Anterior cingulate cortex (tissue), 58 donors: ENCODE measurements at places on chromosomes 3 and 15.

DNA sequence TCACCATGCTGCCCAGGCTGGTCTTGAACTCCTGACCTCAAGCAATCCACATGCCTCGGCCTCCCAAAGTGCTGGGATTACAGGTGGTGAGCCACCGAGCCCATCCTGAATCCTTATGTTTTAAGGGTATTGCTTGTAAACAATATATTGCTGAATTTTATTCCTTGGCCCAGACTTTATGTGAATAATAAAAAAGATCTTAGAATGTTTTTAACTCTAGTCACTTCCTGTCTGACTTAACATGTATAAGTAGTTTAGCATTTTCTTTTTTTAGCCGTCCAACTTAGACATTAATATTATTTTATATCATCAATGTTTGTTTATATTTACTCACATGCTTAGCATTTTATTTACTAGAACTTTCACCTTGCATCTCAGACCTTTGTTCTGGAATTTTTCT lies 9.2 kb upstream of the EIF2B5 start:
- no peak for DNase-seq

DNA sequence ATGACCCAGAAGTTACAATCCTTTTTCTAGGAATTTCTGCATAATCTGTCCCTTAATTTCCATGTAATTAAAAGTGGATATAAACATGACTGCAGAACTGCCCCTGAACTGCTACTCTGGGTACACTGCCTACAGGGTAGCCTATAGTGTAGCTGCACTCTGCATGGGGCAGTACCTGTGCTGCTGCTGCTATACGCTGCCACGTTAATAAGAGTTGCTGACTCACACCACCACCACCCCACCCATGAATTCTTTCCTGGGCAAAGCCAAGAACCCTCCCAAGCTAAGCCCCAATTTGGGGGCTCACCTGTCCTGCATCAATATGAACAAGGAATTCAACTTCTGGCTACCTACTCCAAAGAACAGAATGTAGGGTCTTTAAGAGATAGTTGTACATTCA lies 13.9 kb downstream of the HDGFL3 start:
- no peak for DNase-seq

- no peak for DNase-seq
These were observed 37.4 kb upstream of the NMNAT3 start for GRCh38 chr3:139715166-139715565.

DNA sequence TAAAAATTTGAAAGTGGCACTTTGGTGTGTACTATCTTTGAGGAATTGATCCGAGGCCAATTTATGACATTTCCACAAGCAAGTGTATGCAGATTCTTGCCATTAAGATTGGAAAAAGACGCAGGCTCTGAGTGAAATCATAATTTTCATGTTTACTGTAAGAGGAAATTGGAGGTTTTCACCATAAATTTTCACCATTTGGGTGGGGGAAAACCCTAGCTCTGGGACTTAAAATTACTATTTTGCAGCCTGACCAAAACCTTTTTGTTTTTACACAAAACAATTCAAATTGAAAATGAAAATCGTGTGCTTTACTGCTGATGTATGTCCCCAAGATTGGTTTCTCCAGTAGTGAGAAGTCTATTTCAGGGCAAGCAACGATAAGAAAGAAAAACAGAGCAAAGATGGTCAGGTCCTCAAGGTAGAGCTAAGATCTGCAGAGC lies 282.6 kb downstream of the FOXP1 start:
- DNase-seq = no peak

DNA sequence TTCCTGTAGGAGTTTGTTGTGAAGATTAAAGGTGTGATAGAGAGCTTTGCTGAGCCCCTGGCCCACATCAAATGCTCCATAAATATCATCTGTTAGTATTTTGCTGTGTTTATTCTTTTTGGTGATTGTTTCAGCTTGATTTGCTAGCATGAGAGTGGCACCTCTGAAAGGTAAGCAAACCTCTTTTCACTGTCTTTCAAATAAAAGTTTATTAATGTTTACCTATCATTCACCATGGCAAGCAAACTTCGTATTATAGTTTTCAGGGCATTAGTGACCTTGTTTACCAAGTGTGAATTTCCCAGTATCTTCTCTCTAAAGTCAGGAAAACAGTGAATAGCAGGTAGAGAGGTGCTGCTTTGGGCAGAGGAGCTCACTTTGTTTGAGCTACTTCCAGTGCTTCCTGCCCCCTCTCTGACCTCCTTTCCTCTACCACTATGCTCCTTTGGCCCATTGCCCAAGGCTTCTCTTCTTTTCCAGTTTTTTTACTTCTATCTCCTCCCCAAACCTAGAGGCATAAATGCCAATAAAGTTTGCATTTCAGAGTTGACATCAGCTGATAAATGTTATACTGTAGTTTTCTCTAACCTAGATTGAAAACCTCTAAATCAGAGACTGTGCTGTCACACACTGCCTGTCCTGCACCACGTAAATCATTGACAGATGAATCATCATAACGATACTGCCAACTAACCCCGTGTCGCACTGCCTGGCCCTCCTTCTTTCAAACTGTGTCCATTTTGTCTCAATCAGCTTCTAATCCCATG lies 569.0 kb downstream of the TUSC7 start:
- no peak for DNase-seq

- no peak for DNase-seq
These were observed 30.2 kb downstream of the FAM174B start for GRCh38 chr15:92625251-92625980.

DNA sequence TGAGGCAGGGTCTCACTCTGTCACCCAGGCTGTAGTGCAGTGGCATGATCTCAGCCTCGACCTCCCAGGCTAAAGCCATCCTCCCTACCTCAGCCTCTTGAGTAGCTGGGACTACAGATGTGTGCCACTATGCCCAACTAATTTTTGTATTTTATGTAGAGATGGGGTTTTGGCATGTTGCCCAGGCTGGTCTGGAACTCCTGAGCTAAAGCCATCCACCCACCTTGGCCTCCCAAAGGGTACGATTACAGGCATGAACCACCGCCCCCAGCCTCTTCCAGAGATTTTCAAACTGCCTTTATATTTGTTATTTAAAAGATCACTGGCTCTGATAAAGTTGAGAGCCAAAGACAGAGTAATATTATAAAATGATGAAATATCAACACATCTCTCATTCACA lies 37.3 kb downstream of the BSN start:
- no peak for DNase-seq

DNA sequence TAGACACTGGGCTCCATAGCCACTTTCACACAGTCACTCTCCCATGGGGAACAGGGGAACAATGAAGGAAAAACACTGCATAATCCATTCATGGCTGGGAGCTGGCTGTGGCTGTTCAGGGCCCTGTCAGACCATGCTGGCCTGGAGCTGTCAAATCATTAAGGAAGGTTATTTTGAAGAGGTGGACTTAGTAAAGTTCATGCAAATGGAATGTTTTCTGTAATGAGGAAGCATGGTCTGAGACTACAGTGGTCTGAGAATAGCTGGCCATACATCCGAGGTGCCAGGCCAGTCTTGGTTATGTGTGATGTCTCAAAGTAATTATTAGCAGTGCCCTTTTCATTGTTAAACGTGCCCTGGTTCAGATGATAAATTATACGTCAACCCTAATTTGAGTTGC lies 117.1 kb upstream of the MRPS22 start:
- DNase-seq = no peak

GRCh38 chr15:23422946-23423708 lies 23.9 kb downstream of the GOLGA6L2 start:
- DNase-seq = no peak

DNA sequence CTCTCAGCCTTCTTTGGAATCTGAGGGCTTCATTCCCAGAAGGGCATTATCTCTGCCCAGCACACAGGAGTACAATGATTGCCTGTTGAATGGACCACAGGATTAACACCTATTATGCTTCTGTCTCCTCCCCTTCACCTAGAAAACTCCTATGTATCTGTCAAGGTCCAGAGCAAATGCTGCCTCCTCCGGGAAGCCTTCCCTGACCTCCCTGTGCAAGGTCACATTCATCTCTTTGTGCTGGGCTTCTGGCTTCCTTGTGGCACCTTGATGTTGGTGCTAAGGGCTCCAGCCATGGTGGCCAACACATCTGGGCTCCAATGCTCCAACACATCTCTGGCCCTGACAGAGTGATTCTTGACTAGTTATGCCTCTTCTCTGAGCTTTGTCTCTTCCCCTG lies 49.9 kb upstream of the ATP2B2 start:
- DNase-seq = no peak

GRCh38 chr3:46684891-46685290 lies 8.6 kb downstream of the ALS2CL start:
- DNase-seq = no peak

- DNase-seq = no peak
These were observed 52.4 kb upstream of the GYG1 start for GRCh38 chr3:148938936-148939335.

- no peak for DNase-seq
These were observed 194.2 kb downstream of the ATP10A start for GRCh38 chr15:25668901-25669300.

DNA sequence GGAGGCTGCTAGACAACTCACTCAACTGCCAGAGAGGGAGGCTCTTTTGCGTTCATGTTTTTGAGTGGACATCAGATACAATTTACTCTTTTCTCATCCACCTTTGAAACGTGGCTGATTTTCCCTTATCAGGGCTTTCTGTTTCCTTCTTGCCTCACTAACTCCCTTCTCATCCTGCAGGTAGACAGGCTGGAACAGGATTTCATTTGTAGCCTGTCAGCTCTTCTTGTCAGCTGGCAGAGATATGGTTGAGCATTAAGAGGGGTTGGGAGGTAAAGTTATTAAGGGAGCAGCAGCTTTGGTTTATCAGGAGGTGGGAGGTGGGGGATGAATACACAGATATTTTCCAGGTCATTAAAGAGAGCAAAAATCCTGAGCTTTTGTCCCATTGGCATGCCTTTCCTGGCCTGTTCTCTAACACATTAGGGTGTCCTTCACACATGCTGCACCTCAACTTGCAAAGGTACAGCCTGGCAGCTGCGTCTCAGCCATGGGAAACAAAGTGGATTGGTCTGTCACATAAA lies 73.5 kb downstream of the PPM1L start:
- DNase-seq = no peak

DNA sequence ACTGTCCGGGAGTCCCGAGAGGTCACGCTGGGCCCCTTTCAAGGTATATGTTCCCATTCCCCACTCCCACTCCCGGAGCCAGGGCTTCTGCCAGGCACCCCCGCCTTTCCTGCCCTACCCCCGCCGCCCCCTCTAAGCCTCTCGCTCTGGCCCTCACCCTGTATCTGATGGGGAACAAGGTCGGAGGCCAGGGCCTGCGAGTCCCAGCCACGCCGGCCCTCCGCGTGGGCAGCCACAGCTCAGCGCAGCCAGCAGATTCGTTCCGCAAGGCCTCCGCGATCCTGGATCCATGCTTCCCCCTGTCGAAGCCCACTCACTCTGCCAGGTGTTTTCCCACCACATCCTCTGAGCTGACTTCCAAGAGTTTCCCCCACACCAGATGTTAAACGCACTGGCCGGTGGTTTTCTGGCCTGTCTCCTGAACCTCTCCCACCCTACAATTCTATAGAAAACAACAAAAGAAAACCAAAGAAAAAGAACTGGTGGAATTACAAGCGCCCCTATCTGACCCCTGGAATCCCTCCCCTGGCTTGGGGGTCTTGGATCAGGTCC lies 303.7 kb downstream of the NTRK3 start:
- no peak for DNase-seq

DNA sequence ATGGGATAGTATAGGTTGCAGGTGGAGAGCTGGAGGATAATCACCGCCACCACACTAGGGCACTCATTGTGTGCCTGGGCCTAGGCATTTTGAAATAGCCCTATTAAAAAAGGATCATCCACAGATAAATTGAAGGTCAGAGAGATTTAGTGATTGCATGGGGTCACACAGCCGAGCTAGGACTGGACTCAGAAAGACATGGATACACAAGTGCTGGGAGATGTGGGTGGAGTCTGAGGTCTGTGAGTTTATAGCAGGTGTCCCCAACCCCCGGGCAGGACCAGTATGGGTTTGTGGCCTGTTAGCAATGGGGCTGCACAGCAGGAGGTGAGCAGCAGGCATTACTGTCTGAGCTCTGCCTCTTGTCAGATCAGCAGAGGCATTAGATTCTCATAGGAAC lies 5.3 kb upstream of the ANKDD1A start:
- no peak for DNase-seq

DNA sequence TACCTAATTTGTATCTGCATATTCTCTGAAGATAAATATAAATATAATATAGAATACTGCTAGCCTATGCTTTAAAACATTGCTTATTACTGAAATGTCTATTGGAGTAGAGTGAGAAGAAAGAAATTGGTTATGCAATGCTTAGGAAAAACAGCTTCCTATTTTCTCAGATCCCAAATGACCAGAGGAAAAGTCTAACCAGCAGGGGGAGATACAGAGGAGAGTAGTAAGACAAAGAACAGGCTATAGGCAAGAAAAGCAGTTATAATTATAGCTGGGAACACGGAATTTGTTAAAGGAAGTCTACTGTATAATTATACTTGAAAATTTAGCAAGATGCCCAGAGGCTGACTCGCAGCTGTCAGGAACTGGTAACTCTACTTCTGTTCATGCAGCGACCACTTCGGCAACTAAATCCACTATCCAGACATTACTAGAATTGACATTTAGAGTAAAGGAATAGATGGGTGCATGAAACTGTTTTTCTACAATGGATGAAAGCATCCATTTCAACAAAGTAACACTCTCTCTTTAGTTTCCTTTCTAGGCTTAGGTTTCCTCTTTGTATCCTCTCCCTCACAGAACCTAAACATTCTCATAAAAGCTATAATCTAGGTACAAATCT lies 97.2 kb downstream of the TBC1D5 start:
- DNase-seq = no peak

GRCh38 chr15:71746719-71747118 lies 63.6 kb upstream of the NR2E3 start:
- no peak for DNase-seq

- no peak for DNase-seq
These were observed 85.3 kb upstream of the ADAMTS9 start for GRCh38 chr3:64773137-64773536.
